ENCODE measurements at places on chromosomes 7 and 10.
A peak's percentile ranks its signal among the peaks of the same experiment; 100 is the strongest.

GRCh38 chr10:94293354-94293753, 69.4 kb downstream of the NOC3L start:
- H3K27me3 ChIP-seq: no peaks in the 10 kb centered on the region
- no peaks in the 10 kb centered on the region for H3K36me3 ChIP-seq
- DNase-seq: no peak
- no peak overlapping the region for H3K27ac ChIP-seq
- H3K4me3 ChIP-seq: no peak overlapping the region

- DNase-seq: peak; percentile 54
- H3K4me1 ChIP-seq: no peaks in the 10 kb centered on the region
- H3K4me3 ChIP-seq: no peak overlapping the region
Observed at GRCh38 chr7:83976302-83976701, 218.3 kb downstream of the SEMA3A start.

DNA sequence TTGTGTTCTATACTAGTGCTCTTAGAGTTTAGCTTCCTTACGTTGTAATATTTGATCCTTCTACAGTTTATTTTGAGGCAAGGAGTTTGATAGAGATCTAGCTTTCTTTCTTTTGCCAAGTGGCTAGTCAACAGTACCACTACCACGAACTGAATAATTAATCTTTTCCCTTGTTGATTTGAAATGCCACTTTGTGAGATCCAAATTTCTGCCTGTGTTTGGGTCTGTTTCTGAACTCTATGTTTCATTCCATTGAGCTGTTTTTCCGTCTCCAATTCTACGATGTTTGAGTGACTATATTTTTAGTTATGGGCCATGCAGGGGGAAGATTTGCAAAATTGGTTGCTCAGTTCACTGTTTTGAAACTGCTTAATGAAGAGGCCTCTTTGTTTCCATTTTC, 134.7 kb downstream of the KIAA1217 start:
- no peak for DNase-seq
- H3K4me3 ChIP-seq: peak overlapping the region; percentile 52
- peak overlapping the region; percentile 90 for H3K27ac ChIP-seq
- peaks cover 41% of the 10 kb centered on the region for H3K4me1 ChIP-seq
- no peaks in the 10 kb centered on the region for H3K27me3 ChIP-seq
- H3K36me3 ChIP-seq: no peaks in the 10 kb centered on the region

DNA sequence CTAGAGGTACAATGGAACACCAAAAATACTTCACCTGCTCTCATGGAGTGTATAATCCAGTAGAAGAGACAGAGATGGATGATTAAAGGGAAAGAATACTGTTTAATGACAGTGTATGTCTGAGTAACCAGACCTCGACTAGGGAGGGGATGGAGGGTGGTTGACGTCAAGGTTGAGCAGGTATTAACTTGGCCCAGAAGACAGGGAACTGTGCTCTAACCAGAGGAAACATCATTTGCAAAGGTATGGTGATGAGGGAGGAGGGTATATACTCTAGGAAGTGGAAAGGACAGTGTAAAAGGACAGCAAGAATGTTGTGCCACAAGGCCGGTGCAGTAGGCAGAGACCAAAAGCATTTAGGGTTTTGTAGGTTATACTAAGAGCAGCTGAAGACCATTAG, 2.9 kb downstream of the MIOS start:
- DNase-seq: no peak
- H3K27me3 ChIP-seq: no peaks in the 10 kb centered on the region
- no peak overlapping the region for H3K4me3 ChIP-seq

DNA sequence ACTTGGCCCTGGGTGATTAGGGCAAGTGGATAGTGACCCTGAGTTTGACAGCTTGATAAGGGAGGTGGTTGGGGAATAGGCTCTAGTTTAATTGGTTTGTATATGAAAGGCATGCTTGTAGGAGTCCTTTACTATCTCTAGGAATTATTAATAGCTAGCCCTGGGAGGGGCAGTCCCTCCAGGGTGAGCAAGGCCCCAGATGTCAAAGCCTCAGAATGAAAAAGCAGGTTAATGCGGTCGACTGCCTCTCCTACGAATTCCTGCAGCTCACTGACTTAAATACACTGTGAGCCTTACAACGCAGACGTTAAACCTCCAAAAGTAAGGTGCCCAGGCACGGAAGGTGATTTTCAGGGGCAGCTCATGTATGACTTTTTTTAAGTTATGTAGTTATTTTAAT, 5.2 kb upstream of the BTBD16 start:
- peak overlapping the region; percentile 91 for H3K27ac ChIP-seq
- H3K36me3 ChIP-seq: peaks cover 76% of the 10 kb centered on the region
- DNase-seq: no peak
- peaks cover 32% of the 10 kb centered on the region for H3K4me1 ChIP-seq
- H3K4me3 ChIP-seq: no peak overlapping the region

- no peak for DNase-seq
- no peaks in the 10 kb centered on the region for H3K36me3 ChIP-seq
- no peak overlapping the region for H3K4me3 ChIP-seq
- peaks cover 30% of the 10 kb centered on the region for H3K27me3 ChIP-seq
- H3K4me1 ChIP-seq: no peaks in the 10 kb centered on the region
Observed at GRCh38 chr7:101576998-101577397, 52.1 kb downstream of the MYL10 start.

GRCh38 chr7:18835001-18835690, 282.3 kb downstream of the TWIST1 start:
- H3K27me3 ChIP-seq: no peaks in the 10 kb centered on the region
- no peak overlapping the region for H3K27ac ChIP-seq
- H3K4me3 ChIP-seq: no peak overlapping the region
- H3K36me3 ChIP-seq: no peaks in the 10 kb centered on the region
- no peak for DNase-seq

GRCh38 chr7:40199076-40199802, 64.4 kb downstream of the SUGCT start:
- no peaks in the 10 kb centered on the region for H3K27me3 ChIP-seq
- peaks cover 23% of the 10 kb centered on the region for H3K4me1 ChIP-seq
- H3K27ac ChIP-seq: no peak overlapping the region
- H3K4me3 ChIP-seq: no peak overlapping the region

DNA sequence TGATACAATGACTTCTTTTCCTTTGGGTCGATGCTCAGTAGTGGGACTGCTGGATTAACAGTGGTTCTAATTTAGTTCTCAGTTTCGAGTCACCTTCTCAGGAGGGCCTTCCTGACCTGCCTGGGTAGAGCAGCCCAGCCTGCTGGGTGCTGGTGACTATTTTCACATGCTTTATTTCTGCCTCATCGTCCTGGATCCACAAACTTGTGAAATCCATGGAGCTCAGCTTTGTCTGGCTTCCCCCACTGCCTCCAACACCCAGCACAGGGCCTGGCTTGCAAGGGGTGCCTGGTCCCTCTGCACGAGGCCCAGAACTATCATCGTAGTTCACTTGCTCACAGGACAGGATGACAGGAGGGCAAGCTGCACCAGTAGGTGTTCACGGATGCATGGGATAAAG, 46.9 kb downstream of the SPOCK2 start:
- H3K27ac ChIP-seq: no peak overlapping the region
- no peak for DNase-seq
- H3K4me1 ChIP-seq: peaks cover 15% of the 10 kb centered on the region
- H3K27me3 ChIP-seq: no peaks in the 10 kb centered on the region
- no peaks in the 10 kb centered on the region for H3K36me3 ChIP-seq

GRCh38 chr10:92590623-92591549, 2.0 kb upstream of the KIF11 start:
- peak; percentile 49 for DNase-seq
- peak overlapping the region; percentile 97 for H3K27ac ChIP-seq
- no peaks in the 10 kb centered on the region for H3K27me3 ChIP-seq
- peaks cover 27% of the 10 kb centered on the region for H3K4me1 ChIP-seq

DNA sequence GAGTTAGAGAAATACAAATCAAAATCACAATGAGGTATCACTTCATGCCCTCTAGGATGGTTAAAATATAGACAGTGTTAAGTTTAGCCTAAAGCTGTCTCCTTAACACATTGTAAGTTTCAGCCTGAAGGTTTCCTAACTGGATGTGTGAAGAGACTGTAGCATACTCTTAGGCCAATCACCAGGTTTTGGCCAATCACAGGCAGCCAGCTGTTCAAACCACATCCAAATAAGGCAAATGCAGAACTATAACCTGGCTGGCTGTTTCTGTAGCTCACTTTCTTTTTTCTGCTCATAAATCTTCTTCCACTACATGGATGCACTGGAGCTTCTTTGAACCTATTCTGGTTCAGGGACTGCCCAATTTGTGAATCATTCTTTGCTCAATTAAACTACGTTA, 19.7 kb downstream of the ESYT2 start:
- DNase-seq: no peak
- H3K4me1 ChIP-seq: peaks cover 39% of the 10 kb centered on the region
- H3K4me3 ChIP-seq: no peak overlapping the region
- H3K36me3 ChIP-seq: peaks cover 58% of the 10 kb centered on the region
- H3K27me3 ChIP-seq: no peaks in the 10 kb centered on the region

GRCh38 chr10:31070025-31070424, 38.4 kb upstream of the ZNF438 start:
- peak overlapping the region; percentile 3 for H3K27ac ChIP-seq
- no peak for DNase-seq
- peaks cover 6% of the 10 kb centered on the region for H3K36me3 ChIP-seq
- no peaks in the 10 kb centered on the region for H3K27me3 ChIP-seq
- H3K4me3 ChIP-seq: no peak overlapping the region
- peaks cover 28% of the 10 kb centered on the region for H3K4me1 ChIP-seq

DNA sequence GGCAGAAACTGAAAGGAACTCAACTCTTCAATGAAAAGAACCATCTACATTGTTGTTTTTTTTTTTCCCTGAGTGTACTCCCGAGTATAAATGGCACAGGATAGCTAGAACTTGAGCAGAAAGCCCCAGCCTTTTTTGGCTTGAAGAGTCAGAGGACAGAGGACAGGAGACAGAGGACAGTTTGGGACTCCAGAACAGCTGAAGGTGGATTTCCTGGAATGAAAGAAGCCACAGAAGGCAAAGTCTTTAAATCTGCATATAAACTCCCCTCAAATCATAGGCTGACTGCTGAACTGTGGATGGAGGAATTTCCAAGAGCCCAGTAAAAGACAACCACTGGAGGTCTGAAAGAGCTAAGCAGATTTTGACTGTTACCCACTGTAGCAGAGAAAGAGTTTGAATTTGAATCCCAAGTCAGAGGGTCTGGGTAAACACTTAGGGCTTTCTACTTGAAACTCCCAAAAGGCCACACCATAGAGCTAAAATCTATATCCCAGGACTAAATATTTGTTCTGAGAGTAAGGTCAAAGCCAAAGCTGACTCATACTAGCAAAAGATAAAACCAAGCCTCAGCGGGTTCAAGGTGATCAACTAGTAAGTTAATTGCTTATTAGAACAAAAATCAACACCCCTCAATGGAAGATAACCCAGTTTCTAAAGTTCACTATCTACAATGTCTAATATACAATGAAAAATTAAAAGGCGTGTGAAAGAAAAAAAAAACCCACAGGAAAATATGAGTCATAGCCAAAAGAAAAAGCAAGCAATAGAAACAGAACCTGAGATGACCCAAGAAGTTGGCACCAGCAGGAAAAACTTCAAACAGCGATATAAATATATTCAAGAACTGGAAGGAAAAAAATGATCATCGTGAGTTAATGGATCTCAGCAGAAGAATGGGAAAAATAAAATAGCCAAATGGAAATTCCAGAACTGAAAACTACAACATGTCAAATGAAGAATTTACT, 1.8 kb upstream of the OPN1SW start:
- no peak overlapping the region for H3K27ac ChIP-seq
- no peak overlapping the region for H3K4me3 ChIP-seq
- no peaks in the 10 kb centered on the region for H3K4me1 ChIP-seq

- H3K27me3 ChIP-seq: no peaks in the 10 kb centered on the region
- DNase-seq: no peak
- H3K27ac ChIP-seq: peak overlapping the region; percentile 86
- H3K36me3 ChIP-seq: no peaks in the 10 kb centered on the region
Observed at GRCh38 chr10:122018951-122019413, 30.0 kb downstream of the TACC2 start.

DNA sequence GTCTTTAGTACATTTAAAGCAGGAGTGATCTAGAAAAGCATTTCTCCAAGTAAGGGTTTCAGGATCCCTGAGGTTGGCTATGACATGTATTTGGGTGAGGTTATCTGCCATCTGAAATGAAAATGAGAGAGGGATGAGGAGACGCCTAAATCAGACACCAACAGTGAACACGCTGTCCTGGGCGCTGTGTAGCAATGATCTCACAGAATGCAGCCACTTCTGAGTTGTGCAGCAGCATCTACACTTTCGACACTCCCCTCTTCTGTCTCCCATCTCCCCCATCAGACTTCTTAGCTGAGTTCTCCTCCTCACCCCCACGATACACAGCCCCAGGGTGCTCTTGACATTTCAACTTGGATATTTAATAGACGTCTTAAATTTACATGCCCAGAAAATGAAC, 95.4 kb downstream of the SVIL start:
- peaks cover 50% of the 10 kb centered on the region for H3K36me3 ChIP-seq
- no peak overlapping the region for H3K4me3 ChIP-seq
- no peaks in the 10 kb centered on the region for H3K27me3 ChIP-seq
- peaks cover 18% of the 10 kb centered on the region for H3K4me1 ChIP-seq
- no peak overlapping the region for H3K27ac ChIP-seq
- DNase-seq: no peak

DNA sequence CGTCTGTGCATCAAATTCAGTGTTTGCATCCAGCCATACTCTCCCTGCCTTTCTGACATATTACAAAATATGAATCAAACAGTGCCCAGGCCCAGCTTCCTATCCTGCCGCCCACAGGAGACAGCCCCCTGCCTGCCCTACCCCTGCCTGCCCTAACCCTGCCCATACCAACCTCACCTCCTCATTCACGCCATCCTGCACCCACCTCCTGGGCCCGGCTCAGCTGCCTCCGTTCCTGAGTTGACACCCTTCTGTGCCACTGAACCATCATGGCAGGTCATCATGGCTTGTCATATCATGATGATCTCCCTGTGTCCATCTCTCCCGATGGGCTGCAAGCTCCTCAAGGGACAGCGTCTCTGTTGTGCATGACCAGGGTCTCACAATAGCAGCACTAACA, 72.3 kb downstream of the TNS3 start:
- H3K4me3 ChIP-seq: no peak overlapping the region
- H3K36me3 ChIP-seq: peaks cover 22% of the 10 kb centered on the region
- DNase-seq: no peak

- H3K36me3 ChIP-seq: no peaks in the 10 kb centered on the region
- no peak for DNase-seq
- H3K4me3 ChIP-seq: no peak overlapping the region
- peaks cover 14% of the 10 kb centered on the region for H3K27me3 ChIP-seq
Observed at GRCh38 chr7:136870866-136871487, 2.5 kb downstream of the CHRM2 start.

DNA sequence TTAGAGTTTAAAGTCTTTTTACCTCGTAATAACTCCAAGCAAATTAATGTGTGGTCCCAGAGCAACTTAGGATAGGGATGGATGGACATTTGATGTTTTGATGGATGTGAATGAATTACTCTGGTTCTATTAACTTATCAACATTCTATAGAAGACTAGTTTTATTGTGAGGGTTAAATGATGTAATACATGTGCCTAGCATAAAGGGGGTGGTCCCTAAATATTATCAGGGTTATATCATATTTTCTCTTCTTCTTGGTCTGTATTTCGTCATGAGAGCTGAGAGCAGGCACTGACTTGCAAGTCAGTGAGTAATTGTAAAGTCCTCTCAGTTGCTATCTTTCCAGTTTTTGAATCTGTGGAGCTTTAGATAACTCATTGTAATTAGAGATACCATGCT, 219.3 kb downstream of the GATA3 start:
- no peaks in the 10 kb centered on the region for H3K27me3 ChIP-seq
- H3K4me3 ChIP-seq: no peak overlapping the region
- no peaks in the 10 kb centered on the region for H3K36me3 ChIP-seq
- peaks cover 6% of the 10 kb centered on the region for H3K4me1 ChIP-seq
